CD4-positive, alpha-beta T cell treated with Interleukin-4 for 4 hours (primary cell): ENCODE measurements at places on chromosomes 2 and 18.

DNA sequence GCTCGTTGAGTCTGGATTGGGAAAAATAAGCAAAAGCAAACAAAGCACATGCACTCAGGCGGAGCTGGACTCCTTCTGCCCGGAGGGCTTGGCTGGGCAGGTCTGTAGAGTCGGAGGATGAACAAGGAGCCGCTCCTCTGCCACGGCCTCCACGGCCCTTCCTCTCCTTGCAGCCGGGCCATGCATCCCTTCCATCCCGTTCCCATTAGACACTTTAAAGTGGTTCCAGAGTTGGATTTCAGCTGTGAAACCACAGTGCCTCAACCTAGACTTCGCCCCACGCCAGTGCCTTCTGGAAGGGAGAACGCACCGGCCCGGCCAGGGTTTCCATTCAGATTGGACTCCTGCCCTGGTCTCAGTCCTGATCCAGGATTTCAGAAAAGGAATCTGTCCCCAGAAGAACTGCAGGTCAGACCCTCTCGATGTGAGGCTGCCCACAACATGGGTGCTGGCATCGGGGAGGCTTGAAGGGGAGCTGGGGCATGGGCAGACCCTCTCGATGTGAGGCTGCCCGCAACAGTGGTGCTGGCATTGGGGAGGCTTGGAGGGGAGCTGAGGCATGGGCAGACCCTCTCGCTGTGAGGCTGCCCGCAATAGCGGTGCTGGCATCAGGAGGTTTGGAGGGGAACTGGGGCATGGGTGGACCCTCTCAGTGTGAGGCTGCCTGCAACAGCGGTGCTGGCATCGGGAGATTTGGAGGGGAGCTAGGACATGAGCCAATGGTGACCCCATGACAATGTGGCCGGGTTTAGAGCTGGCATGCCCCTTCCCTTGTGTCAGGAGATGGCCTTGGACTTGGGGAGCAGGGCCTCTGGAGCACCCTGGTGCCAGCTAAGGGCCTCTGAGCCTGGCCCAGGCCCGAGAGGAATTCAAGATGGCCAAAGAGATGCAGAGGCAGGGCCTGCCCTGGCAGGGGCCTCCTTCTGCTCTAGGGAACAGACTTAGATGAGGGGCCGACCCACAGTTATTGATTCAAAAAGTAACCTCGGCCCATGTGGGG is 304.5 kb downstream of the NDUFA10 start:
- no peak for DNase-seq

DNA sequence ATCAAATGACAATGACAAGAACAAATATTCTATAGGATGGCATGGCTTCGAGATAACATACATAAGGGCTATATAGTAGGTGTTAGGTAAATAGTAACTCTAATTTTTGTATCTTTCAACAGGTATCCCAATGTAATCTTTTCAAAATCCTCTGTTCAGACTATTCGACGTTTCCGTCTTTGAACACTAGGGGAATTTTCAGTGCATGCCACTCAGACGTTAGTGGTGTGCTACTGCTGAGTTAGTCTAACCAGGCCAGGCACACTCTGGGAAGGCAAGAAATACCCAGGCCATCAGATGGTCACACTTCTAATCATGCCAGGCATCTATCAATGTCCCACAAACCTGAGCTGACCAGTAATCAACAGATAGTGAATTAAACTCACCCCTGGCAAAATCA is 14.6 kb upstream of the CREG2 start:
- no peak for DNase-seq

DNA sequence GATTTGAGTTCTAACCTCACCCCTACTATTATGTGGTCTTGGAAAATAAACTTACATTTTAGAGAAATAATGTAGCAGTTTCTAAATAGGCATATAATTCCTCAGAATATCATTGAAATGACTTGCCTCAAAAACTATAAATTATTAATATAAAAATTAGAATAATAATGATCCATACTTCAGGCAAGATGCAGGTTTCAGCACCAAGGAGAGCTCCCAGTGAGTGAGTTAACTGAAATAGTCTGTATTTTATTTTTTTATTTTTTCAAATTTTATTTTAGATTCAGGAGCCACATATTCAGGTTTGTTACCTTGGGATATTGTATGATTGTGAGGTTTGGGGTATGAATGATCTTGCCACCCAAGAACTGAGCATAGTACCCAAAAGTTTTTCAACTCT is 472.2 kb upstream of the DCC start:
- no peak for DNase-seq

DNA sequence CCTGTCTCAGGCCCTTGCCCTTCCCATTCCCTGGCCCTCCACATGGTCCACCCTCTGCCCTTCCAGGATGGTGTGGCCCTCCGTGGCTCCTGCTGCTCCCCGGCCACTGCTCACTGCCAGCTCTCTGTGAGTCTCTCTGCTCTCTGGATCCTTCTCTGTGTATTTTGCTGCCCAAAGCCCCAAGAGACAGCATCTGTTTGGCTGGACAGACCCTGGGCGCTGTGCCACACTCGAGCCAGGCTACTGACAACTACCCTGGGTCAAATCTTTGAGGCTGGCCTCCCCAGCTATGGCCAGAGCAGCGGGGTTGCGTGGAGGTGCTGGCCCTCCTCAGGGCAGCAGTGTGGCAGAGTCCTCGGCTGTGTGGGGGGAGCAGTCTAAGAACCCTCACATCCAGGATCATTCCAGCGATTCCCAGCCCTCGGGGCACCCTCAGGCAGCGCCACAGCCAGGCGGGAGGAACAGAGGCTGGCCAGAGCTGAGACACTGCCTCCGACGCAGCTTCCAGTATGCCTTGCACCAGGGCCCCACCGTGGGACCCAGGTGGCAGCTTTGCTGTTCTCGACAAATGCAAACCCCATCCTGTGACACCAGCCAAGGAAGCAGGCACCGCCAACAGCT is 139.4 kb upstream of the GLI2 start:
- DNase-seq: no peak

DNA sequence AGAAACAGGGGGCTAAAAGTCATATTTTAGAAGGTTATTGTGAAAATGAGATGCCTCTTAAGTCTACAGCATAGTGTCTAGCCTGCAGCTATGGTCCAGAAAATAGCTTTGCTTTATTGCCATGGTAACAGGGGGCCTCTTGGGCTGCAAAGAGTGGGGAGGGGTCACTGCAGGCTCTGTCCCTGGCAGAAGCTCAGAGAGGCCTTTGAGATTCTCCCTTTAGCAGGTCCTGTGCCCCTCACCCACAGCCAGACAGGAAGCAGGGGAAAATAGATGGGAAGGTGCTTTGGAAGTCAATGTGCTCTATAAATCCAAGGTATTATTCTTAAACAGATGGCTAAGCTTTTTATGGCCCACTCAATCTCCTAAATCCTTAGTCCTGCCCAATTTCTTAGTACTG is 1021.3 kb upstream of the GYPC start:
- no peak for DNase-seq

GRCh38 chr2:2879781-2880180 is 497.8 kb downstream of the EIPR1 start:
- no peak for DNase-seq

DNA sequence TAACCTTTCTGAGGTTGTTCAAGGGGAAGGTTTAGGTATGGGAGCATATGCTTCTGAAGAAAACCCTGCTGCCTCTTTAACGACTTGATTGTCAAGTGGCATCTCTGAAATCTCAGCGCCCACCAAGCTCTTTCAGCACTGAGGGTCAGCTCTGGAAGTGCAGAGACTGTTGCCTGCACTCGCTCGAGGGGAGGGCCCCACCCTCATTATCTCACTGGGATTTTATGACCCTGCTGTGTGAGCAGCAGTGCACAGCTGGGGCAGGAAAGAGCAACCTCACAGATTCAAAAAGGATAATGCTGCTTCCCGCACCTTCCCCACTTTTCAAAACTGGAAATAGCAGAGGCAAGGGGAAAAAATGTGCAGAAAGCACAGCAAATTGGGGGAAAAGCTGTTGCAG is 56.9 kb upstream of the SPRED2 start:
- no peak for DNase-seq
